ENCODE measurements at places on chromosomes 13 and 19.

DNA sequence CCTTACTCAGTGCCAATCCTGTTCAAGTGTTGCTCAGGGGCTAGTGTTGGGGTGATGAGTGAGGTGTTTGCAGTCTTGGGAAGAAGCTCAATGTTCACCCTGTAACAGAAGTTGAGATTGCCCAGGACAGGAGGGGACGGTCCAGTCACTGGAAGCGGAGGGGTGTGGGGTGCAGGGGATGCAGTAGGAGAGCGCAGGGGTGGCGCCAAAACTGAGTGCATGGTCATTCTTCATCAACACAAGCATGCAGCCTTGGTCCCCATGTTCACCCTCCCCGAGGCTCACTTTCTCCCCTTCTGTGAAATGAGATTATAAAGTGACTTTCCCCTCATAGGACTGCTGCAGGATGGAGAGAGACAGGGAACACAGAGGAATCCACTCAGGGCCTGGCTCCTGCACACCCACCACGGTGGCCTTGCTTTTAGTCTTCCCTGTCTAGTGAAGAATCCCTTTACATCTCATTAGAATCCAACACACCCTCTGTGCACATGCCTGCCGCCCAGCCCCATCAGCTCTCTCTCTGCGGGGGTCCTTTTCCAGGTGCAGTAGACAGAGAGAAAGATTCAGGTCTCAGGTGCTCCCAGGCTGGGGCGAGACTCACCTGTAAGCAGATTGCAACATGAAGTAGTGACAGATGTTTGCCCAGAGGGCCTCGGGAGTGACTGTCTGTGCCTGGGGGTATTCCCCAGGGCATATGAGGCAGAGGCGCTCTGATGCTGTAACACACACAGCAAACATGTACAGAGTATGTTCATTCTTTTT is 93.2 kb downstream of the TSHZ3 start:
- DNase-seq: no peak

GRCh38 chr13:35388441-35389355 is 87.8 kb downstream of the MAB21L1 start:
- peak; percentile 3 for DNase-seq

DNA sequence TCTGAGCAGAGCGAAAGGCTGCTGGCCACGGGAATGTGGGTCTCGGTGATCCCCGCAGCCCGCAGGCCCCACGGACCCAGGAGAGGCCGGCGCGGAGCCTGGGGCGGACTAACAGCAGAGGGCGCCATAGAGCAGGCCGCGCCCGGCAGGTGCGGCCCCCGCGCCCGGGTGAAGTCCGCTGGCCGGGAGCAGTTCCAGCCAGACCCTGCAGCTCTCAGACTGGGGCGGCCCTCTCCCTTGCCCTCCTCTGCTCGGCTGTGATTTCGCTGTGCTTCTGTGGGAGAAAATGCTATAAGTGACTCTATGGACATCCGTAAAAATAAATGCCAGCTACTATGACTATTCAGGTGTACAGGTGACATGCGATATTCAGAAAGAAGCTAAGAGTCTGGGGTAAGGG is 37.7 kb downstream of the GSX1 start:
- peak; percentile 35 for DNase-seq

- DNase-seq: peak; percentile 4
These were observed 265.2 kb upstream of the SGCG start for GRCh38 chr13:22915442-22916082.

DNA sequence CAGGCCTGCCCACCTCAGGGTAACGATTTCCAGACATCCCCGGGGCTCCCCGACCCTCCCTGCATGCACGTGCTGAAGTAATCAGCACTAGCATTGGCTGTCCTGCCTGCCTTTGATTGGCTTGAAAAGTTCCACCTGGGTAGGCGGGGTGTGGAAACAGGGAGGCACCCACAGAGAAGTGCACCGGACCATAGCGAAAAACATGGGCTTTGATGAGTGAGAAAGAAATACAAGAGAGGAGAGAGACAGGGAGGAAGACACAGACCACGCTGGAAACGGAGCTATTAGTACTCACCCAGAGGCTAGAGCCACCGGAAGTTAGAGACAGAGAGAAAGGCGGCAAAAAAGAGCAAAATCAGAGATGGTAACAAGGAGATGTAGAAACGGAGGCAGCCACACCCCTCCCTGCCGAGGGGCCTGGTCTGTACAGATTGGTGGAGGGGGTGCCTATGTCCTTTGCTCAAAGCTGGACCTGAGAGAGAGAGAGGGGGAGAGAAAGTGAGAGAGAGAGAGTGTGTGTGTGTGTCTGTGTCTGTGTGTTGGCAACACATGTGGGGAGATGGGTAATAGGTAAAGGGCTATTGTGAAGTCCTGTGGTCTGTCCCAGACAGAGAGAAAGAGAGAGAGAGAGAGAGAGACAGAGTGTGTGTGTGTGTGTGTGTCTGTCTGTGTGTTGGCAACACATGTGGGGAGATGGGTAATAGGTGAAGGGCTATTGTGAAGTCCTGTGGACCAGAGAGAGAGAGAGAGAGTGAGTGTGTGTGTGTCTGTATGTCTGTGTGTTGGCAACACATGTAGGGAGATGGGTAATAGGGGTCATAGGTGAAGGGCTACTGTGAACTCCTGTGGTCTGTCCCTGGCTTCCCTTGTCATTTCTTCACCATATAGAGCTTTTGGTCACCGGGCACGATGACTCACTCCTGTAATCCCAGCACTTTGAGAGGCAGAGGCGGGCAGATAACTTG is 2.9 kb downstream of the CGB3 start:
- peak; percentile 77 for DNase-seq

- no peak for DNase-seq
These were observed at the start of gene TUBA3C for GRCh38 chr13:19181621-19182485. TUBA3C (minus strand) TSS chr13:19181824; CDS start chr13:19181747, 77 bp downstream.

DNA sequence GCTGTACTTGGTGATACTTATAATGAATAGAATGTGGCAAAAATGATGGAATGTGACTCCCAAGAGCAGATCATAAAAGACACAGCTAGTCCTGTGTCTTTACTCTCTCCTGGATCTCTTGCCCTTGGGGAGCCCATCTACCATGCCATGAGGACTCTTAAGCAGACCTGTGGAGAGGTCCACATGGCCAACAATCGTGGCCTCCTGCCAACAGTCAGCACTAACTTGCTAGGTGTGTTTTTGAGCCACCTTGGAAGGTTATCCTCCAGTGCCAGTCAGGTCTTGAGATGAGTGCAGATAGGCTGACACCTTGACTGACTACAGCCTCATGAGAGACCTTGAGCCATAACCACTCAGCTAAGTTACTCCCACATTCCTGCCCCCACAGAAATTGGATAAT is 22.3 kb upstream of the GPR183 start:
- DNase-seq: no peak

- DNase-seq: no peak
These were observed 6.6 kb downstream of the PPP2R1A start for GRCh38 chr19:52196256-52196967.

DNA sequence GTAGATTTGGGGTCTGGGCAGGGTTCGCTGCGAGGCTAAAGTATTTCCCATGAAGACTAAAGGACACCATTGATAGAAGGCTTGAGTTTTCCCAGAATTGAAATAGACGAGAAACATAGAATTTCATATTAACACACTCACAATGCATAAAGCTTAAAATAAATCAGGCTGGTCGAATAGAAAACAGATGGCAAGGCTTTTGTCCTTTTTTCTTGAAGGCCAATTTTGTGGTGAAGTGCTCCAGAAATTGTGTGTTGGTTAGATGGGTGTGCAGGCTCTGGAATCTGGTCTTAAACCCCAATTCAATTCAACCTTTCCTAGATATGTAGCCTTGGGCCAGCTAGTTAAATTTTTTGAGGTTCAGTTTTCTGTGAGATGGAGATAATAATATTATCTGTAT is 56.9 kb upstream of the LRCH1 start:
- no peak for DNase-seq

DNA sequence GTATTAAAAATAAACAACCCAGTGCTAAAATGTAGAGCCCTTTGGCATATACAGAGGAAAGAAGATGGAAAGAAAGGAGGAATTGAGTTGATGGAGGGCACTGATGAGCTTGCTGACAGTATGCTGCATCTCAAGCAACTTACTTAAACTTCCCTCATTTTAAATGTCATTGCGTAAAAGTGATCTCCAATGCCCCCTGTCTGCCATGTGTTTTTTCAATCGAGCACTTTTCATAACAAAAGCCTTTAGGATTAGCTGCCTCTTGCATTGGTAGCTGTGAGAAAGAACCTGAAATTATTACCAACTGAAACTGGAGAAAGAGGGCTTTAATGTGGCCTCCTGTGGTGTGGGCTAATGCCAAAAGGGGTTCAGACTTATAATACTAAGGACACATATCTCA is 541.6 kb downstream of the SUCLA2 start:
- peak; percentile 30 for DNase-seq

DNA sequence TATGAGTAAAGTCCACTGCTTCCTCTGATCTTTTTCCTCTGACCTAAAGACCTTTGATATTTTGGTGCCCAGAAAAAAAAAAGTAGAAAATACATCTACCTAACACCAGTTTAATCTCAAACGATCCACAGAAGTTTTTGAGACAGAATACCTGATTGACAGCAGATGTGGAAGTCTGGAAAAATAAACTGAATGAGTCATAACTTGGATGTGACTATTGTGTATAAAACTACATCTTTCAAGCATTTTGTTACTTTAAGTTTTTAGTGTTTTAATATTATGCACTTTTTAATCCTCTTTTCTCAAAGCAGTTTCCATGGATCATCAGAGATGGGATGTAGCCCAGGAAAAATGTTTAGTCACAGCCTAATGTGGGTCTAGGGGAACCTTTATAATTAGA is 216.1 kb downstream of the SLITRK1 start:
- no peak for DNase-seq

- peak; percentile 10 for DNase-seq
These were observed 63.9 kb upstream of the ATXN8OS start for GRCh38 chr13:70043685-70044084.

- no peak for DNase-seq
These were observed 102.5 kb downstream of the IER2 start for GRCh38 chr19:13252569-13253335.

DNA sequence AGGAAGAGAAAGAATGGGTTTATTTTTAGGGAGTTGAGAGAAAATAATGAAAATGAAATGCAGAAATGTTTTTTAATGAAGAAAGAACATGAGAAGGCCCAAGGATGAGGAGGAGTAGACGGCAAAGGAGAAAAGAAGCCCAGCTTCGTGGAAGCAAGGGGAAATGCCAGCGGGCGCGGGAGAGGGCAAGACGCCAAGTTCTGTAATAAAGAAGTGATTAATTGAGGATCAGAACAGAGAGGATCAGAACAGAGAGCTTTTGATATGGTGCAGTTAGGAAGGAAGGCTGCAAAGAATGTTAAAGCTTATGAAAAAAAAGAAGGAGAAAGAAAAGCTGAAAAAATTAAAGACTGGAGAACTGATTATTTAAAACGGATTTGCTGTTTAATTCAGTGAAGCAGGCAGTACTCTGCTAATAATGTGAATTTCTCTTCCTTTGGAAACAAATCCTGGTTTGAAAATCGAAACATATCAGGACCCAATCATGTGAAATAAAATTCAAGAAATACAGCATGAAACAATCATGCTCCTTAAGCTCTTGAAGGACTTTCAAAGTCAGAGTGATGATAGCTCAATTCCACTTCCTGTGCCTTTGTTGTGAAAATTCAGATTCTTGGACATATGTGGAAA is 99.3 kb upstream of the SOX1 start:
- no peak for DNase-seq

DNA sequence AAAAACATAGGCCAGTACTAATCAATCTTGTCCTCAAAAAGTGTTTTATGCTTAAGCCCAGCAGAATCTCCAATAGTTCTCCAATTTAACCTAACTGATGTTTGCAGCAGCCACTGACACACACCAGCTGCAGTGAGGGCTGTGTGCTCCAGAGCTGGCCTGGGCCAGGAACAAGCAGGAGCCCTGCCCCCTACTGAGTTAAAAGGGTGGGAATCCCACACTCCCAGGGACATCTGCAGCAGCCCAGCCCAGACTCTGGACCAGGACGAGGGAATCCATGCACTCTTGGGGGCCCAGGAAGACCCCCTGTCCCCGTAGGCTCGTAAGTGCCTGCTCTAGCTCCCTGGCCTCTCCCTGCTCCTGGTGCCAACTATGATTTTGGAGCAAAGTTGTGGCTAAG is 91.5 kb upstream of the ATXN8OS start:
- no peak for DNase-seq

DNA sequence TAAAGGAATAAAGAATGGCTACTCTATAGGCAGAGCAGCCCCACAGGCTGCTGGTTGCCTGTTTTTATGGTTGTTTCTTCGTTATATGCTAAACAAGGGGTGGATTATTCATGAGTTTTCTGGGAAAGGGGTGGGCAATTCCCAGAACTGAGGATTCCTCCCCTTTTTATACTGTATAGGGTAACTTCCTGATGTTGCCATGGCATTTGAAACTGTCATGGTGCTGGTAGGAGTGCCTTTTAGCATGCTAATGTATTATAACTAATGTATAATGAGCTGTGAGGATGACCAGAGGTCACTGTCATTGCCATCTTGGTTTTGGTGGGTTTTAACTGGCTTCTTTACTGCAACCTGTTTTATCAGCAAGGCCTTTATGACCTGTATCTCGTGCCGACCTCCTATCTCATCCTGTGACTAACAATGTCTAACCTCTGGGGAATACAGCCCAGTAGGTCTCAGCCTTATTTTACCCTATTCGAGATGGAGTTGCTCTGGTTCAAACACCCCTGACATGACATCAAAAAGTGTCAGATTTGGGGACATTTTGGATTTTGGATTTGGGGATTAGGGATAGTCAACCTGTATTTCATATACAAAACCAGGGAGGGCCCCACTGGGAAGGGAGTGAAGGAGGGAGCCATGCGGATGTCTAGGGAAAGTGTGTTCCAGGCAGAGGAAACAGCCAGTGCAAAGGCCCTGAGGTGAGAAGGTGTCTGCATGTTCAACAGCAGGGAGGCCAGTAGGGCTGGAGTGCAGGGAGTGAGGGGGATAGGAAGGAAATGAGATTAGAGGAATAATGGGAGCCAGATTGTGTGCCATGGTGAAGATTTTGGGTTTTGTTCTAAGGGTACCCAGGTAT is 10.9 kb downstream of the FXYD5 start:
- DNase-seq: no peak

GRCh38 chr19:18713550-18714117 is 30.2 kb downstream of the CRTC1 start:
- no peak for DNase-seq

- DNase-seq: no peak
These were observed 1.2 kb downstream of the ZNF8 start for GRCh38 chr19:58279925-58280316.

GRCh38 chr13:106899442-106899841 is 331.5 kb upstream of the ARGLU1 start:
- no peak for DNase-seq

DNA sequence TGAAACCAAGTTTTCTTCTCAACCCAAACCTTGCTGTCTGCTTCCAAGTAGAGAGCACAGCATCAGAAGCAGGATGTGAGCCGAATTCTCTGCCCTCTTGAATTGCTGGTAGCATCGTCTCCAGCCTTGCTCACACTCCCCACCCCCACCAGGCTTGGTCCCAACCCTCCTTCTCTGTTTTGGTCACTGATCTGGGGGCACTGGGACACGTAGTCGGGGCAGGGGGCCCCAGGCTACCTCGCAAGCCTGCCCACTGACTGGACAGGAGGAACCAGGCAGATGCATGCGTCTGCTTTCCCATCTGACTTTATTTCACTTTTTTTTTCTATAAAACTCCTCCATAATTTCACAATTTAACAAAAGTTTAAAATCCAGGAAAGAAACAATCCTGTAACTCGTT is 69.7 kb downstream of the MLLT1 start:
- no peak for DNase-seq

Measured in mesenchymal stem cell (in vitro differentiated cells and primary cell).